ENCODE measurements at places on chromosomes 1 and 21.

- DNase-seq, result no peak
Measured at GRCh38 chr1:210674151-210674550, 345.4 kb downstream of the HHAT start.

DNA sequence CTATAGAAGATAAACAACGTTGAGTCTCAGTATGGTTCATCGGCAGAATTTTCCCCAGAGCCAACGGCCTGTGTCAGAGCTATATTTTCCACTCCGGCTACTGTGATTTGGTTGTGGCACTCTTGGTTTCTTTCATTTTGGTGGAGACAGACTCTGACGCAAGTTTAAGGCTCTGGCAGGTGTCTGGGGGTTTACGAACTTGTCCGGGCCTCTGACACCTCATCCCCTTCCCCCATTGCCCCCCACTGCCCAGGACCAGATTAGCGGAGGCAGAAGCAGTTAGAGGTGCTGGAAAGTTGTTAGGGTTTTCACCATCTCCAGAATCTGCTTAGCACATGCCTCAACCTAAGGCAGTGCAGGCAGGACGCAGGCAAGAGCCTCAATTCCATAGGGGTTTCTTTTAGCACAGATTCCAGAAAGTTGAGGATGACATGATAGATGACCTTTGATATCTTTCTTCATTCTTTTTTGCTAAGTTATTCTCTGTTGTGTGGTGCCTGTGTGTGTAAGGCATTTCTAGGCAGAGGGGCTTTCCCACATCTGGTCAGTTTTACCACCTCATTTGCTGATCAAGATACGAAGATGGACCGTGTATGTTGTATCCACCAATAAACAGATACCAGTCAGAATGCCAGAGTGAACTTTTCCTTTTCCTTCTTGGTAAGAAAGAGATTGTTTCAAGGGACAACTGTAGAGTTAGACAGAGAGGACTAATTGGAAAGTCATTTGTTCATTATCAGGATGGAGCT lies 18.4 kb upstream of the IL10 start:
- no peak for DNase-seq

- DNase-seq, result no peak
Measured at GRCh38 chr1:164961715-164962114, 394.8 kb downstream of the LMX1A start.

- DNase-seq, result no peak
Measured at GRCh38 chr1:84539972-84540371, 33.6 kb upstream of the GNG5 start.

- DNase-seq, result no peak
Measured at GRCh38 chr1:83554174-83554573, 444.8 kb downstream of the TTLL7 start.

DNA sequence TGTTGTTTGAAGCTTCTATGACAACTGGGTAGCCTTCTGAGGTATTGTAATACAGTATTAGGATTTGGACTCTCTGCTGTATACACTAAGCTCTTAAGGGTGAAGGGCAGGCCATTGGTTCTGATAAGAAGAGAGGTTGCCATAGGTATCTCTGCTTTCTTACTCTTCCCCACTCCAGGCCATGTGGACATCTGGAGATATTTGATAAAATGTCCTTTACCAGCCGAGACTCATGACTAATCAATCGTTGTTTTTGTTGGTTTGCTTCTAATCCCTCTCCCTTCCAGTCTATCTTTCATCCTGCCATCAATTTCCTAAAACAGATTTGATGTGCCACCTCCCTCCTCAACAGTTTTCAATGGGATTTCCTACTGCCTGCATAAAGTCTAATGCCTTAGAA lies 64.6 kb upstream of the WDR26 start:
- DNase-seq, result peak; percentile 17

DNA sequence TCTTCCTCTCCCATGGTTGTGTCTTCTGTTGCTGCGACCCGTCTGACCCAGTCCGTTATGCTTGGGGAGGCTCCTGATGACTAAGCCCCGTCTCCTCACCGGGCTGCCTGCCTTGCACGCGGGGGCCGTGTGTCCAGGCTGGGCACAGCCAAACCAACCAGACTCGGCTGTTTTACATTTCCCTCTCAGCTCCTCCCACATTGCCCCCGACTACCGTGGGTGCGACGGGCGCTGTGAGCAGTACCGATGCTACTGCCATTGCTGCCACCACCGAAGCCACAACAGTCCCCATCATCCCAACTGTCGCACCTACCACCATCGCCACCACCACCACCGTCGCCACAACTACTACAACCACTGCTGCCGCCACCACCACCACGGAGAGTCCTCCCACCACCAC lies 46.0 kb upstream of the CNTN2 start:
- peak; percentile 13 for DNase-seq

DNA sequence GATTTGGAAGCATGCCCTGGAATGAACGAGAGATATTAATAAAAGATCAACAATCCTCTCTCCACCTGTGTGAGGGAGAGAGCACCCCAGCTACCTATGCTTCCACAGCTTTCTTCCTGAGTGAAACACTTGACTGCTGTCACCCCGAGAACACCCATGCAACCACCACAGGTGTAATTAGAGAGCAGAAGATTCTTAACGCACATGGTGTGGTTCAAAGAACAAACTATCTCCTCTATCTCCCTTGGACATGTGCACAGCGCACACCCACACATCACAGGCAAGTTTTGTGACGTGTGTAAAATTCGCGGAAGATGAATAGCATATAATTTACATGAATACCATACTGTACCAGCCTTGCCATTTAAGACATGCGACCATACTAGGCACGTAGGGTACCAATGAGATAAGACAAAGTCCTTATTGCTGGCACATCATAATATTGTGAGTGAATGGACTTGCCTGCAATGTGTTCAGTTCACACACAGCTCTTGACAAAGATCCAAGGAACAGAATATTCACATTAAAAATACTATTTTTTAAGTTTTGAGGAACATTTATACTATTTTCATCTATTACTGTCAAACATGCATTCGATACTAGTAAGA lies 11.6 kb downstream of the ERRFI1 start:
- no peak for DNase-seq

GRCh38 chr1:167342846-167343245 lies 122.2 kb downstream of the POU2F1 start:
- peak; percentile 19 for DNase-seq

DNA sequence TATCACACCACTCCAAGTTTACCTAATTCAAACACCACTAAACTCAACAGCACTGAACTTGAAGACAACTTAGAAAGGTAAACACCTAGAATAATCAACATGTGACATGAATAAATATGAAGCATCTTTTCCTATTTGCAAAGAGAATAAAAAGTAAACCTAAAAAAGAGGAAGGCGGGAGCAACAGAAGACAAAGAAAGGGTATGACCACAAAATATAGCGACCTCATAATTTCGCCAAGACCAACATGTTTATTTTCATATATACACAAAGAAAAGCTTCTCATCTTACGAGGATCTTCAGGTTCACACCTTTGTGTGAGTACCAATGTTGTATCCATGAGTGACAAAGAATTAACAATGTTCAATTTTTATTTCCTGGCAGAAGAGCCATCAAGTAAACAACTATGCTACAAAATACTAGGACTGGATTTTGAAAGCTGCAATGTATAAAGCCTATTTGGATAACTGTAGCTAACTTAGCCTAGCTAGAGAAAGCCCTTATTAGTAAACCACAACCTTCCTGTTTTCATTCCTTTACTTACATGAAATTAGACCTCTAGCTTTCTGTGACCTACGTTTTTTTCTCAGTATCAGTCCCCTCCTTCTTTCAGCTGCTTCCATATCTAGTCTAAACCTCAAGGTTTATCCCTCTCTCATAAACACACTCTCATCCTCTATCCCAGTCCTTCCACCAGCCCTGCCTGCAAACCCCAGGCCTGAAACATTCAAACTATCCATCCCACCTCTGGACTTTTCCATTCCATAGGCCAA lies 21.3 kb upstream of the PHTF1 start:
- no peak for DNase-seq

- DNase-seq, result no peak
Measured at GRCh38 chr1:8516793-8517556, 199.1 kb downstream of the SLC45A1 start.

DNA sequence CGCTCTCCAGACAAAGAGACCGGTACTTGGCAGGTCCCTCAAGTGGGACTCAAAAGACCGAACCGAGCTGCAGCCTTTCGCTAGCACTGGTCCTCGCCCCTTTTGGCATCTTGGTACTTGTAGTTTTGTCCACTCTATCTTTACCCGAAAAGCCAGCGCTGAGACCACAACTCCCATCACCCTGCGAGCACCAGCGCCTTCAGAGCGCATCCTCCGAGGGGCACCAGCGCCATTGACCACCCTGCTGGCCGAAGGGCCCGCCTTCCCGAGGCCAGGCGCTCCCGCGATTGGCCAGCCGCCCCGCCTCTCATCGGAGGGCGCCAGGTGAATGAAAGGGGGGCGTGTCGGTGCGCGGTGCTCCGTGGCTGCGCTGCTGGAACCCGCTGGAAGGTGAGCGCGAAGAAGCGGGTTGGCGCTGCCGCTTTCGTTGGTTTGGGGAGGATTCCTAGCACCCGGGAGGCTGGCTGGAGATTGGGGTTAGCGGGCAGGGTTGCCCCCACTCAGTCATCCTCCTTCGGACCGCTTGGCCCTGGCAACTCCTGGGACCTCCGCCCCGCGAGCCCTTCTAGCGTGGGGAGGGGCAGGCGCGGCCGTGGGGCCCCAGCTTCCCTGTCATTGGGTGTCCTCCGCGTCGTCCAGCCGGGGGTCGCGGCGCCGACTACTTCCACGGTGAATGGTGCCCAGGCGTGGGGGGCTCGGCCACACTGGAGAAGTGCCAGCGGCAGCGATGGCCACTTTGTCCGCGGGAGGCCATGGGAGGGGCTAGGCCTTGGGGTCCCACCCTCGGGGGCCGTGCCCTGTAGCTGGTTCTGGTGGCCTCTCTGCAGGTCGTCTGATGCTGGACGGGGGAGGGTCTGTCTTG lies at the start of gene ZBTB8B:
Gene ZBTB8B (plus strand): TSS at position 357 of the 862 bp plus-strand sequence. CDS start 5,553 bp downstream, outside the sequence.
- DNase-seq, result peak; percentile 65

- peak; percentile 67 for DNase-seq
Measured at GRCh38 chr21:43645136-43645891, 14.0 kb downstream of the HSF2BP start.

DNA sequence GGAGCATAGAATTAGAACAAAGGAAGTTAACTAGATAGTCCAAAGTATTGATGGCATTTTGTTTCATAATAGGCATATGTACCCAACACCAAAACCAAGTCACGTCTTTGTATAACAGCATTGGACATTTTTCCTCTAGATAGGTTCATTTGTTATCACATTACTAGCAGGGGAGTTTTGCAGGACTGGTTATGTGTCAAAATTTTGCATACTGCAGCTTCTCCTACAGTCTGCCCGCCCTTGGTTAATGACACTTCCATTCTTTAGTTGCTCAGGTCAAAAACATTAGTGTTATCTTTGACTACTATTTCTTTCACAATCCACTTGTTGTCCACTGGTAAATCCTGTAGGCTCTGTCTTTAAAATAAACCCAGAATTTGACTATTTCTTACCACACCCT lies 8.9 kb downstream of the CAPZA1 start:
- no peak for DNase-seq

DNA sequence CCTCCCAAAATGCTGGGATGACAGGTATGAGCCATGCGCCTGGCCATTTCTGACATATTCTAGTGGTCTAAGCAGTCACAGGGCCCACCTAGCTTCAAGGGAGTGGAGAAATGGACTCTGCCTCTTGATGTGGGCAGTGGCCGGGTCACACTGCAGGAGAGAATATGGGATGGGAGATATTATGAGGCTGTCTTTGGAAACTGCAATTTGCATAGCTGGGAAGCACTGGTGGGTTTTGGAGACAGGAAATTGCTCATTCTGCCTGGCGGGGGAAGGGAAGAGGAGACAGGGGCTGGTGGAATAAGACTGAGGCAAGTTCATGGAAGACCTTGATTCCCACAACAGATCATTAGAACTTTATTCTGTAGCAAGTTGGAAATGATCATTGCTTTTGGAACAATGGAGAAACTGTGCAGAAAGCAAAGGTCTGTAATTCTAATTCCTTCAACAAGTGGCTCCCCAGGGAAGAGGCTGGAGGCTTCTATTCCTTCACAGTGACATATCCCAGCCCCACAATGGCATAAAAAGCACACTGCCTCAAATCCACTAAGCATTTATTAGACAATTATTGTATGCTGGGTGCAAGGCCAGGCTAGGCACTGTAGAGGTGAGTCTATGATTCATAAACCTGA lies 10.5 kb downstream of the NCMAP start:
- DNase-seq, result peak; percentile 63

GRCh38 chr1:13774121-13774520 lies 74.1 kb downstream of the PRDM2 start:
- DNase-seq, result no peak

DNA sequence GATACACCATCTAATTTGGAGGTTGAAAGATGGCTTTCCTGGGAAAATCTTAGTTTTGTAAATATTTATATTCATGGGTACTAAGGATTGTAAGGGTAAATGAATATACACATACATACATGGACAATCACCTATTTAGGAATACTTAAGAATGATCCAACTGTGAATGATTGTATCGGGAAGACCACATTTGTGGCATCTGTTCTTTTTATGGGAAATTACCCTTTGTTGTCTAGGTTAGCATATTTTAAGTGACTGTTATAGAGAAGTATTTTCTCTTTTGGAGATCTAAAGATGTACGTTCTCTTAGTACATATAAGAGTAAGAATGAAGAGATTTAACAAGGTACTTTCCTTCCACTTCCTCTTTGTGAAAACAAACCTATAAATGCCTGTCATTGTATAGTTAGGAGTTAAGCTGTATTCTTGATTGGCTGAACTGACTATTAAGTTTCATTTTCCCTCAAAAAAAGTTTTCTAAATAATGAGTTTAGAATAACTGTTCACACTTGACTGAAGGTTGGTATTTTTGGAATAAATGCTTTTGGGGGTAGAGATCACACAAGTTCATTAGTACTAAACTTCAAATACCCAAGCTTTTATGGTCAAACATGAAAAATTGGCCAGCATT lies 26.7 kb downstream of the SNX7 start:
- no peak for DNase-seq

GRCh38 chr1:241235256-241235897 lies 121.6 kb downstream of the RGS7 start:
- no peak for DNase-seq

GRCh38 chr1:229112832-229113548 lies 157.9 kb upstream of the RAB4A start:
- DNase-seq, result no peak

DNA sequence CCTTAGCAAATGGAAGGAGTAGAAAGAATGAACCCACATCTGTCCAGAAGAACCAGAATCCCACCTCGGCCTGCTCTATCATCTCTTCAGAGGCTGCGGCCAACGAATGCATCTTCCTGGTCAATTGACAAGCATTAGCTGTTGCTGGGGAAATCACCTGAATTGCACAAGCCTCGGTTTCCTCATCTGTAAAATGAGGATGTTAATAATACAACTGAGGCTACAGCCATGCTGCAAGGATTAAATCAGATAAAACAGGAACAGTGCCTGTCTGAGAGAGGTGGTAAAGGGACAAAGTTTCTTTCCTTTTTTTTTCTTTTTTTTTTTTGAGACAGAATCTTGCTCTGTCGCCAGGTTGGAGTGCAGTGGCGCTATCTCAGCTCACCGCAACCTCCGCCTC lies 99.8 kb downstream of the KIF14 start:
- DNase-seq, result no peak

DNA sequence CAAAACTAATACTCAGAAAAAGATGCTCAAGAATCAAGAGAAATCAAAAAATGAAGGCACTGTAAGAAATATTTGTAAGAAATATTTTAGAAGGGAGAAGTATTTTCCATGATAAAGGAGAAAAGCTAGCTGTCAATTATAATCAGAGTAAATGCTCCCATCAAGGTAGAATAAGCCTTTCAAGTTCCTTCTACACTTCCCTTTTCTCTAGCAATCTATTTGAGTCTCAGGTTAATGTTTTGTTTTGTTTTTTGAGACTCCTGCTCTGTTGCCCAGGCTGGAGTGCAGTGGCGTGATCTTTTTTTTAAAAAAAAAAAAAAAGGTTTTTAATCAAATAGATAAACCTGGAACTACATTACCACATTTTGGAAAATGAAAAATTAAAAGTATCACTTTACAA lies 33.3 kb downstream of the PUM1 start:
- no peak for DNase-seq

Data from kidney tubule cell (primary cell).